ENCODE measurements at places on chromosomes 12 and 14.

- DNase-seq = no peak
These were observed 188.5 kb upstream of the TMEM132C start for GRCh38 chr12:128078301-128078971.

DNA sequence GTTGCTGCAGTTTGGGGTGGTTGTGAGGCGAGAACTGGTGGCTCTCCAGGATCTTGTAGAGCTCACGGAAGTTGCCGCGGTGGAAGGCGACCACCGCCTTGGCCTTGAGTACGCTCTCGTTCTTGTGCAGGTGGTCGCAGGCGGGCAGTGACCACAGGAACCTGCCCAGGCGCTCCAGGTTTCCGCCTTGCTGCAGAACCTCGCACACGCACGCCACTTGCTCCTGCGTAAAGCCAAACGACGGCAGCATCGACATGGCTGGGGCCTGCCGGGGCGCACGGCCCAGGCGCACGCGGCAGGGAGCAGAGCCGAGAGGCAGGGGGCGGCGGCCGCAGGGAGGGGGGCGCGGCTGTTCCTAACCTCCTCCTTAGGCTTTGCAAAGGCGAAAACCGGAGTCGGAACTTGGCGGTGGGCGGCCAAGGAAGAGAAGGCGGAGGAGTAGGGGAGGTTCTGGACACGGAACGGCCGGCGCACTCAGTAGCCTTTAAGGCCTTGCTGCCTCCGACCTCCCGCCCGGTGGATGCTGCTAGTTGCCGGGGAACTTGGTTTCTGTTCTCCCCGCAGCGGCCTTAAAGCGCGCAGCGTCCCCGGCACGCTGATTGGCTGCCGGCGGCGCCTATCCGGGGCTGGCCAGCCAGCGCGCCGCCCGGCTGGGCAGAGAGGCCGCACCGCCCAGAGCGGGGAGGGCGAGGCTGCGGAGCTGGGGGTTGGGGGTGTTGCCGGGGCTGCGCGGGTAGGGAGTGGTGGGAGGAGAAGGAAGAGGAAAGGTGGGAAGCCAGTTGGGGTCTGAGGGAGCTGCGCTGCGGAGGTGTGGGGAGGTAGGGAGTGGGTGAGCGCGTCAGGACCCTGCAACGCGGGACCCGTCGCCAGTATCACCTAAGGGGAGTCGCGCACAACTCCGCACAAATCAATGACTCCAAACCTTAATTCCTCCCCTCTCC lies at the start of gene SIX1:
SIX1 (minus strand) TSS at position 544 of the 941 bp plus-strand sequence; CDS start at position 256, 288 bp downstream.
- DNase-seq = no peak

GRCh38 chr14:20998674-20999366 lies at the start of gene SLC39A2:
SLC39A2 (plus strand) TSS chr14:20999293; CDS start chr14:20999447, 154 bp downstream.
- no peak for DNase-seq

DNA sequence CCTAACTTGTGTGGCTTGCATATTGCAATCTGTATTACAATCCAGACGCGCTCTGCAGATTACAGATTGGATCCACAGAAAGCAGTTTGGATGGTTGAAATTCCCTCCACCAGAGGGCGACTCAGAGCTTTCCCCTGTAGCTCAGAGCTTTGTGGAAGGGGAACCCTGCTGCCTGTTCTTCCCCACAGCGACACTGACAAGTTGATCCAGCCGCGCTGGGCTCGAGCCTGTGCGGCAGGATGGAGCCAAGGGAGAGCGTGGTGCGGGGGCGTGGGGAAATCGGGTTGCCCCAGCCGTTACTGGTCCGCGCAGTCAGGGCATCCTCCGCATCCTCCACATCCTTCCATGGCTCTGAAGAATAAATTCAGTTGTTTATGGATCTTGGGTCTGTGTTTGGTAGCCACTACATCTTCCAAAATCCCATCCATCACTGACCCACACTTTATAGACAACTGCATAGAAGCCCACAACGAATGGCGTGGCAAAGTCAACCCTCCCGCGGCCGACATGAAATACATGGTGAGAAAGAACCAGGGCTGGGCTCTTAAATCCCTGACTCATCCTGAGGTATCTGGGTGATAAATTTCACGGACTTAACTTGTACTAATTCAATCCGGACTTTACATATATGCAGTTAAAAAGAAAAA lies at the start of gene GLIPR1L1:
GLIPR1L1 (plus strand) TSS at position 287 of the 647 bp plus-strand sequence; CDS start at position 346, 59 bp downstream.
- peak; percentile 64 for DNase-seq

DNA sequence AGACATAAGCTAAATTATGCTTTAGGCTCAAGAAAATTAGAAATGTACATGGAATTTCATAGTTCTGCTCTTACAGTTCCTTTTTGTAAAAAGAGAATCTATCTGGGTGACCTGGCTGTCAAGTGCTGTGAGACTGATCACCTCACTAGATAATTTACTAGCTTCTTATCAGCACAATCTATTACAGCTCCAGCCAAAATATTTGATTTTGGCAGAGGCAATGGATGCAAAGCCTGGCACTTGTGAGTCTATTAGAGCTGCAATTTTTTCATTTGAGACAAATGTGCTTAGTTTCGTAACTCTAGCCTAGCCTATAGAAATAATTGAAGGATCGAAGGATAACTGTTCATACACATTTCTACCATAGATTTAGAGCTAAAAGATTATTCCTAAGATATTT lies 927.5 kb downstream of the SLC6A15 start:
- DNase-seq = no peak
